ENCODE measurements at places on chromosomes 1 and 21. TPM values are rescaled to one million over a fixed set of nuclear protein-coding genes. Genes with fewer than 3 reads are reported as not detected.

The F13B gene
- total RNA-seq = not detected

The C1orf87 gene
- total RNA-seq = not detected

The PLA2G2E gene
- total RNA-seq = not detected

The TRIM58 gene
- total RNA-seq = 0.18 TPM

DNA sequence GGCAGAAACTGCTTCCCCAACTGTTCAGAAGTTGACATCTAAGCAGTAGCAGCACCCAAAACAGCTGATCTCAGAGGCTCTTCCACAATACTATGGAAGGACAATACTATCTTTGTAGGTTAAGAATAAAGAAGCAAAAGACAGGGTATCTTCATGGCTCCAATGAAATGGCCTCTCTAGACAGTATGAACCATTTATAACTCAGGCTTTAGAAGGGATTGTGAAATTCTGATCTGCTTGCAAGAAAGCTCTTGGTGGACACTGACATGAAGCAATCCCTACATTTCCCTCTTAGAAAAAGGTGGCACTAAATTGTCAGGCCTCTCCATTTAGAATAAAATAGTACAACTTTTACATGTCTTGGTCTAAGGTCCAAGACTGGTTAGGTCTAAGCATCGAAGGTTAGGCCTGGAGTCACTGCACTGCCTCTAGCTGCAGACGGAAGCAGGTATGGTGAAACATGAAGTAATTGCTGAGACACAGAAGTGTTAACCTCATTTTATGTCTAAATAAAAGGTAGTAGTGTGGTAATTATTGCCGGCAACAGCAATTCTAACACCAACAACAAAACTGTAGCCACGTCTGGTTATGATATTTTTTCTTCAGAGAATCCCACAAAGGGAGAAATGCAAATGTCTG is 50.6 kb upstream of the HP1BP3 start:
- H3K4me3 ChIP-seq = no peak overlapping the region
- H3K27ac ChIP-seq = no peak overlapping the region
- peaks cover 31% of the 10 kb centered on the region for H3K36me3 ChIP-seq
- no peak for DNase-seq
- H3K4me1 ChIP-seq = no peaks in the 10 kb centered on the region

DNA sequence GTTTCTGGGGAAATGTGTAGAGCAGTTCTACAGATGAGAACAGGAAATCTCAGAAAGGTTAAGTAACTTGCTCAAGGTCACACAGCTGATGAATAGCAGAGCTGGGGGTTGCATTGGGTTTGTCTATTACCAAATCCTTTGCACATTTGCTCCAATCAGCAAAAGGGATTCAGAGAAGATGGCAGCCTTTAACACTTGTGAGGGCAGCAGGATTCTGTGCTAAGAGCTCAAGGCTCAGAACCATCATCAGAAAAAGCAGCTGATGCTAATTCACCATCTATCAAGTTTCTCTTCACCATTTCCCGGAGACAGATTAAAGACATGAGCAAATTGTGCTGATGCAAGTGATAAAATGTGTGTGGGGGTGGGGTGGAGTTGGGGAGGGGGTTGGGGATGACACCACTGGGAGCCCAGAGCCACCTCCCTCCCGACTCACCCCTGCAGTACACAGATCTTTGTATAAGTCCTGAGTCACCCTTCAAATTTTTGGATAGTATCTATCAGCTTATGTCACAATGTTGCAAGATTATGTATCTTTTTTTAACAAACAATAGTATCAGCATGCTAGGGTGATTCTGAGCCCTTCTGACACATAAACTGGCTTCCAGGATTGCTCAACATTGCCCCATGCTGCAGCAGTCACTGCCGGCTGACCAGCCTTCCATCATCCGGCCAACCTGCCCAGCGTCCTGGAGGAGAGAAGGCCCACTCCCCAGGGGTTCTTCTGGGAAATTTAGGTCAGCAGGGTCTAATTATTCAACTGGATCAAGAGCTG is 2.8 kb upstream of the SPSB1 start:
- peaks cover 2% of the 10 kb centered on the region for H3K36me3 ChIP-seq
- H3K27me3 ChIP-seq = no peaks in the 10 kb centered on the region
- peak; percentile 70 for DNase-seq
- no peak overlapping the region for H3K4me3 ChIP-seq

Data from activated CD4-positive, alpha-beta T cell treated with anti-CD3 and anti-CD28 coated beads for 36 hours (primary cell).